Motor neuron (in vitro differentiated cells): ENCODE measurements at places on chromosomes 1 and 21.

- ATAC-seq = peak; percentile 68
These were observed 6.5 kb upstream of the ATP1A2 start for GRCh38 chr1:160108888-160109662.

GRCh38 chr1:22691031-22691753 lies 19.4 kb upstream of the EPHB2 start:
- ATAC-seq = no peak

- ATAC-seq = no peak
These were observed 39.8 kb upstream of the TNR start for GRCh38 chr1:175783126-175783722.

DNA sequence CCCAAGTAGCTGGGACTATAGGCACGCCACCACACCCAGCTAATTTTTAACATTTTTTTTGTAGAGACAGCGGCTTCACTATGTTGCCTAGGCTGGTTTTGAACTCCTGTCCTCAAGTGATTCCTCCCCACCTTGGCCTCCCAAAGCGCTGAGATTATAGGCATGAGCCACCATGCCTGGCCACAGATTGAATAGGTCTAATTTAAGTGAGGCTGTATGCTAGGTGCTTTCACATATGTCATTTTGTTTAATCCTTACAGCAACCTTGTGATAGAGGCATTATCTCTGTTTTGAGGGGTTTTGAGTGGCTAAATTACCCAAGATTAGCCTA lies 7.2 kb downstream of the INTS3 start:
- ATAC-seq = no peak

- ATAC-seq = no peak
These were observed 148.6 kb downstream of the C1orf21 start for GRCh38 chr1:184535191-184535970.

DNA sequence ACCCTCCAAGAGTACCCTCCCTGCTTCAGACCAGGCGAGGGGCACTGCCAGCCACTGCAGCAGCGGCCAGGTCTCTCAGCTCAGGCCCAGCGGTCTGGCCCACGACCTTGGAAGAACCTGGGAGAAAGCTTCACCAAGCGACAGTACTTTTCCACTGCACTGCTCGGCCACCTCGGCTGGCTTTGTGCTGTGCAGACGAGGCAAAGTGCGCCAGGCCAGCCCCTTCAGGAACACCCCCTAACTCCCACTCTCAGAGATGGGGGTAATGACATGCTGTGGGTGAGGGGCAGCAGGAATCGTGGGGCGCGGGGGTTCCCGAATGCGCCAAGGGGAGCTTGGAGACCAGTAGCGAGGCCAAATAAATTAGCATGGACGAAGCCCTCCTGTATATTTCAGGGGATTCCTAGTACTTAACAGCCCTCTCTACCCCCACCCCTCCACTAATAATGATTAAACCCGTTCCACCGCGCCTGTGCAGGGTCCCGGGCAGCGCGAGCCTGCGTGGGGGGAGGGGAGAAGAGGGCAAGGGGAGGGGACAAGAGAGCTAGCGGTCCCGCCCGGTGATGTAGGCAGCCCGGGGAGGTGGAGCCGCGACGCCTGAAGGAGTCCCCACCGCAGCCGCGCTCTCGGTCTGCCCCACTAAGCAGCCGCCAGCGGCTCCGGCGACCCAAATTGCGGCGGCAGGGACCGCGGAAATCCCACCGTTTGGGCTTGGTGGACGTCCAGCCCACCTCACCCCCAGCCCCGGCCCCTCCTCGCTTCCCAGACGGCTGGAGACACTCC lies at the start of gene FAM43B:
TSS of gene FAM43B (plus strand) at position 629 of the 783 bp plus-strand sequence. CDS start 401 bp downstream, outside the sequence.
- peak; percentile 69 for ATAC-seq

- ATAC-seq = no peak
These were observed 9.2 kb downstream of the CAP1 start for GRCh38 chr1:40049725-40050124.

DNA sequence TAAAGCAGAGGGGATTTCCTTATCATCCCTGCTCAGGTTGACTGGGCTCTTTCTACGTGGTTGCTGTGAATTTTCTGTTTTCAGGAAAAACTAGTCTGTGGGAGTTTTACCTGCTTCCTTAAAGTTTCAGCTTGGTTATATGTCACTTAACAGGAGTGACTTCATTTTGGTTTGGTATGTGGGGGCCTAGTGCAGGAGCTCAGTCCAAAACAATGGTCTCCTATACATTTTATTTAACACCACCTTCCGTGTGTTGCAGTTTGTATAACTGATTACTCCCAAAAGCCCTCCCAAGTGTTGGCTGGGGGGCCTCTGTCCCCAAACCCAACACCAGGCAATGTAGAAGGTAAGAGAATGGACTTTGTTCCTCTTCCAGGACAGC lies 5.3 kb downstream of the IL23R start:
- no peak for ATAC-seq

DNA sequence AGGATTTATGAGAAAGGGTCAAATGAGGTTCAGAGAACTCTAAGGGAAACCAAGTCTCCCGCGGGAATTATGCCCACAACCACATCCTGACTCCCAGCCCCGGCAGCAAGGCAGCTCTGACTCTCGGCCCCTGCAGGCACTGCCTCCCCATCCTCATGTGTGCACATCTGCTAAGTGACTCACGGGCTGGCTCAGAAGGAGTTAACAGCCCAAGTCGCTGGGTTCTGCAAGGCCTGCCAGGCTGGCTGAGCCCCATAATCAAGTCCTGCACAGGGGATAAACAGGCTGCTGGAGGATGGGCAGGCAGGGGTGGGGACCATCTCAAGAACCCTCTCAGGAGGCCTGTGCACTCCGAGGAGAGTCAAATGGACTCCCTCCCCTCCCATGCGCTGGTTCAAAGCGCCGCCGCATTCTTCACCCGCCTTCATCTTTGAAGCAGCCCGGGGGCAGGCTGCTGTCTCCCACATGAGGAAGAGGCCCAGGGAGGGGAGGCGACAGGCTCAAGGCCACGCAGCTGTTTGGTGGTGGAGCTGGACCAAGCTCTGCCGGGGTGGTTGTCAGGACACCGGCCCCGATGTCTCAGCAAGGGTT lies 344.3 kb downstream of the MATN1 start:
- ATAC-seq = peak; percentile 71

DNA sequence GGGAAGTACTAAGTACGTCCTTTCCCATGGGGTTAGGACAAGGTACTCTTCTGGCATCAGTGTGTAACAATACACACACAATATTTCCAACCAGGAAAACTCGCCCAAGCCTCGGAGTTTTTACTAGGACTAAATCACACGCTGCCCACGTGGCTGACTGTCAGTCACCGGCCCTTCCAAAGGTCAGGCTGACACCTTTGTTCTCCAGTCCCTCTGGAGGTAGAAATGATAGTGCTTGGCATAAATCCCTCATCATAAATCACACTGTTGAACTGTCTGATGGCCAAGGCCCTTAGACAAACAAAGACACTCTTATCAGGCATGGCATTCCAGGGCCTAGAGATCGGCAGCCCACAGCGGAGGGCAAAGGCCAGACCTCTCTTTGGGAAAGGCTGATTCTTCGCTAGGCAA lies 16.9 kb upstream of the SLAMF9 start:
- ATAC-seq = no peak

DNA sequence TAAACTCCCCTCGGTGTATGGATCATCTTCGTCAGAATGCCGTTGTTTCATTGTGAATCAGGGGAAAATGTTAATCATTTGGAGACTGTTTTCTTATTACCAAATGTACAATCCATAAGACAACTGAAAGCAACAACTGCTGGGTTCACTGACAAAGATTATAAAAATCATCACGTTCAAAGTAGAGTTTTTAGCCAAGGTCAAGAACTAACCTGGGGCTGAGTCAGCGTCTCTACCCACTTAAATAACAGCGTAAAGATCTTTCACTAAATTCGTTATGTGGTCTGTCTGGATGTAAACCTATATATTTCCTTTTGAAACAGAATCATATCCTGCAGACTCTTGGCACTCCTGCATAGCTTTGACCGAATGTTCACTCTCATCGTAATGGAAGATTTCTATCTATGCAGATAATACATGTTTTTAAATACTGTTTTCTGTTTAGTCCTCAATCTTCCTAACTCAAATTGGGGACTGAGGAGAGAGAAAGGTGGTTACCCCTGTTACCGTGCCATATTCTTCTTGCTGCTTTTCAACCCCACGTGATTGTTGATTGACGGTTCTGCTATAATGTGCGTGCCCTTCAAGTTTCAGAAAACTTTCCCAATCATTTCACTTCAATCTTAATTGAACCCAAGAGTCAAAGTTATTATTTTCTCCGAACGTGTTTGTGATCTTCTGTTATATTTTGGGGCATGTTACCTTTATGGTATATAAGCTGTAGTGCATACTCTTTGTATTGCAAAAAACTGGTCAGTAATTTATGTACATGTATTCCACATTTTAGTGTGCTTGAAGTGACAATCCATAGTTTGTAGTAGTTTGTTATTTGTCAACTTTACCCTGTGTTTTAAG lies 15.6 kb upstream of the NCMAP start:
- no peak for ATAC-seq

DNA sequence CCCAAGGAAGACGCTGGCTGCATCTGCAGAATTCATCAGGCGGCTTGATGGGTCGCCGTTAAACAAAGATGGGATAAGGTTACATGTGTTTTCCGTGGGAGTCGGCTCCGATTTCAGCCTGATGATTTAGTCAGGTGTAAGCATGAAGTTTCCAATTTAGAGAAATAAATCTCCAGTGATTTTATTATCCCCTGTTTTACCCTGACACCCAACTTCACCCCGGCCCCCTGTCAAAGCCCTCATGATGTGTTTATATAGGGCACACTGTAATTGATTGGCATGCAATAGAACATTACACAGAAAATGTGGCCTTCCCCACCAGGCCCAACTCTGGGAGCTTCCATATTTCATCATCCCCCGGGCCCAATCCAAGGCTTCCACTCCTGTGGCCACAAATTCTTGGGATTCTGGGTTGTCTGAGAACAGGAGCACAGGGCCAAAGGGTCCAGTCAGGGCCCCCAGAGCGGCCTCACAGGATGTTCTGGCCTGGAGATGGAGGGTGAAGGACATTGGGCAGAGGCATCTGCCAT lies 72.5 kb downstream of the FOXD2 start:
- no peak for ATAC-seq

DNA sequence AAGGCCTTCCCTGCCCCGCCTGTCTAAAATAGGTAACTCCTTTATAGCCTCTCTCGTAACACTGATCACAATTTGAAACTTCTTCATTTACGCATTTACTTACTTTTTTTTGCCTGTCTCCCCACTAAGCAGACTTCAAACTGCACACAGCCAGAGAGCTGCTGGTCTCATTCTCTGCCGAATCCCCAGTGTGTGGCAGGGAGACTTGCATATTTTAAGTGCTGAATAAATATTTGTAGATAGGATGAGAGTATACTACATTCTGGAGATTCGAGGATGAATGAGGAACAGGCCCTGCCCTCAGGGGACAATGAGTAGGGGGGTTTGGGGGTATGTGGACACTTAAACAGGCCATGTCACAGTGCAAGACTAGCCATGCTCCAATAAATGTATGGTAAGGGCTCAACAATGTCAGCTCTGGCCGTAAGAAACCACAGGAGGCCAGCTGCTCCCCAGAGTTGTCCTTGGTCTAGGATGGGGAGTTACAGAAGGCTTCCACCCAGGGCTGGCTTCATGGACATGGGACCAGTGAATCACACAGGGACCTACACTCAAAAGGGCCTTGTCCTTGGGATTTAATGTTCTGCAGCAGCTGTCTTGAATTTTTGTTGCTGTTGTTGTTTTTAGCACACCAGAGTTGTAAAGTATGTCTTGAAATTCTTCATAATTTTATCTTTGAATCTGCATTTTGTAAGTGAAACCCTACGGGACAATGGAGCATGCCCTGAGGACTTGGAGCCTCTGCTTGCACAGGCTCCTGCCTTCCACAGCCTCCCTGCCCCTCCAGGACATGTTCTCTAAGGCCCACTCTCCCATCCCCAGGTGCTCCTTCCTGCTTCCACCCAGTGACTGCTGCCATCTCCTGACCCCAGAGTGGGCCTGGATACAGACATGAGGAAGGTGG lies 8.5 kb downstream of the DIO1 start:
- peak; percentile 14 for ATAC-seq

DNA sequence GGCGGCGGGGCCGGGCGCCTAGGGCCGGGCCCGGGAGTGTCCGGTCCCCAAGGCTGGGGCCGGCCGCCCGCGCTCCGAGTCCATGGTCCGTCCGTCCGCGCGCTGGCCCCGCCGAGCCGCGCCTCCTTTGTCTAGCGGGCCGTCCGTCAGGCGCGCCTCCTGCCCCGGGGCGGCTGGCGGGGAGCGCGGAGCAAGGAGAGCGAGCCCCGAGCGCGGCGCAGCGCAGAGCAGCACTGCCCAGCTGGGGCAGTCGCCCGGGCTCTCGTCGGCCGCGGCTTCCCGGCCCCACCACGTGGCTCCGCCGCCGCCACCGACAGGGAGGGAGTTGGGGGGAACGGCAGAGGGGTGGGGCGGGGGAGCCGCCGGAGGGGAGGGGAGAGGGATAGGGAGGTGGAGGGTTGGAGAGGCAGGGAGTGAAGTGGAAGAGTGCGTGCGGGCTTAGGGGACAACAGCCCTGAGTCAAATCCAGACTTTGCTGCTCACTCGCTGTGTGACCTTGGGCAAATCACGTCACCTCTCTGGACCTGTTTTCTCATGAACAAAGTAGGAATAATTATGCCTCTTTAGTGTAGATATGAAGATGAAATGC lies at the start of gene NKAIN1:
TSS of gene NKAIN1 (minus strand) at position 235 of the 589 bp plus-strand sequence. CDS start 340 bp downstream, outside the sequence.
- peak; percentile 81 for ATAC-seq

DNA sequence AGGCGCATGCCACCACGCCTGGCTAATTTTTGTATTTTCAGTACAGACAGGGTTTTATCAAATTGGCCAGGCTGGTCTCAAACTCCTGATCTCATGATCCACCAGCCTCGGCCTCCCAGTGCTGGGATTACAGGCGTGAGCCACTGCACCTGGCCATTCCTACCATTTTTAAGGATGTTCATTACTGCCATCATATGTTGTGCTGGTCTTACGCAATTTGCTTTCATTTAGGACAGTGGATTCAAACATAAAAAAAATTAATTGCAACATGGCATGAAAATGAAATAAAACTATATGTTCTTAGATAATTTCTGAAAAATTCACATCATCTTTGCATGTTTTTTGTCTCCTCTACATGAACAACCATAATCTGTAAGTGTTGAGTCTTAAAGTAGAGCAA lies 527.7 kb downstream of the LTN1 start:
- ATAC-seq = no peak

GRCh38 chr1:39001516-39002421 lies 10.7 kb downstream of the AKIRIN1 start:
- ATAC-seq = no peak

DNA sequence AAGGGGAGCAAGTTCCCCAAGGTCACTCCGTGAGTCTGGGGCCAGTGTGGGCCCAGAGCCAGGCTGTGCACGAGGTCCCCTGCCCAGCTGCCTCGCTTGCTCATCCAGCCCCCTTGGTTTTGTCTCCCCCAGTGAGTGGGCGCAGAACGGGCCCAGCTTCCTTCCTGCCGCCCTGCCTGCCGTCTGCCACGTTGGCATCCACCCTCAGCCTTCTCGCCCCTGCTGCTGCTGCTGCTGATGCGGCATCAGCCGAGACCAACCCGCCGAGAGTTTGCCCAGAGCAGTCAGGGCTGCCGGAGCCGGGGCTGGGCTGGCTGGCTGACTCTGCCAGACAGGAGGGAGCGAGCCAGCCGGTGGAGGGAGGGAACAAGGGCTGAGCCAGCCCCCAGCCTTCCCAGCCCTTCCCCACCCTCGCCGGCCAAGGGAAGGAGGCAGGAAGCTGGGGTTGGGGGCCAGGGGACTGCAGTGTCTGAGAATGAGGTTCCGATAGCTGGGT lies 31.4 kb upstream of the WASF2 start:
- no peak for ATAC-seq
